ENCODE measurements at places on chromosomes 2 and 18. TPM values are rescaled to one million over a fixed set of nuclear protein-coding genes. Genes with fewer than 3 reads are reported as not detected.

DNA sequence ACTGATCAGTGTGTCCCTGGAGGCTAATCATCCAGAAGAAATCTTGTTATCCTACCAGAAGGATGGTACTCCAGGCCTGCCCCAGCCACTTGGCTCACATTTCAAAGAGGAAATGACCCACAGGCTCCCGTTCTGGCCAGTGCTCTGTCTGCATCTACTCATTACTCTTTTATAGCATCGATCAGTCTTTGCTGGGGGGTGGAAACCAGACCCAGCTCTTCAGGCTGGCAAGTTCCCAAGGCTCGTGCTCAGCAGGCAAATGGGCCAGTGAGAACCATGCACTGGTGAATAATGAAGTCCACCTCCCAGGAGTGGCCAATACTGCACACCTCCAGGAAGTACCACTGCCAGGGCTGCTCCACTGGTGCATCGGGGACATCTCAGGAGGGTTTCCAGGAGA lies 38.8 kb downstream of the DNER start:
- DNase-seq = no peak

DNA sequence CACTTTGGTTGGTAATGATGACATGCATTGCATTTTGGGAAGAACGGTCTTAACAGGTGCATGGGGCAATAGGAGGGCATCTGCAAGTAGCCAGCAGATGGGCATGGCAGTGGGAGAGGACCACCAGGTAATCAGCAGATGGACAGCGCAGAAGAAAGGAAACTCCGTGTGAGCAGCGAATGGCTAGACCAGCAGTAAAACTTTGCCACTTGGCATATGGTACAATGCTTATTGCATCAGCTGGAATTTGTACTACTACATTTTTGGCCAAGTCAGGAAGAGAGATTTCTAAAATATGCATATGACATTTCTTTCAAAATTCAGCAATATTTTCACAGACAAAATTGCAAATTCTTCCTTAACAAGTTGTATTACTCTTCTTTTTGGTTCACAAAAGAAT lies 768.5 kb downstream of the LRP1B start:
- no peak for DNase-seq

Gene MLPH
- total RNA-seq = not detected

- peak; percentile 46 for DNase-seq
Measured at GRCh38 chr2:10028988-10029874, 14.1 kb upstream of the KLF11 start.

DNA sequence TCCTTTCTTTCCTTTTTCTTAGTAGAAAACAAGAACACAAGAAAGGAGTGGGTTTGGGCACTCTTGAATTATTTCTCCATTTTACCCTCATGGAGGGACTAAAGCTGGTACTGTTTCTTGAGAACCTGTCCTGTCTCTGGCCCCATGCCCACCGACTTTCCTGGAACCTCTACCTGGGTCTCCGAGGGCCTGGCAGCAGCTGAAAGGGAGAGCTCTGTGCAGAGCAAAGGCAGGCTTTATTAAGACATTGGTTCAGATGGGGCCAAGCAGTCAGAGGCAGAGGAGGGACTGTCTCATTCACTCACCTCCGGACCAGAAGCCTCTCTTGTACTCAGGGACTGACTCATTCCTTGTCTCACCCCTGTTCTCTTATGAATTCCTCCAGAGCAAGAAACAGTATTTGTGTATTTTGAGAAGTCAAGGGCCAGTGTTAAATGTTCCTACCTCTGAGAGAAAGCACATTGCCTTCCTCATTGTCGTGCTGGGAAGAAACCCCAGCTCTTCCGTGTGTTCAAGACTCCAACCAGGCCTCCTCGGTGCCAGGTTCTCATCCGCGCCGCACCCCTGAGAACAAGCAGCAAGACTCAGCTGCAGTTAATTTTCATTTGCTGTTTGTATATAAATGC lies 201.9 kb upstream of the NT5C1B start:
- no peak for DNase-seq

DNA sequence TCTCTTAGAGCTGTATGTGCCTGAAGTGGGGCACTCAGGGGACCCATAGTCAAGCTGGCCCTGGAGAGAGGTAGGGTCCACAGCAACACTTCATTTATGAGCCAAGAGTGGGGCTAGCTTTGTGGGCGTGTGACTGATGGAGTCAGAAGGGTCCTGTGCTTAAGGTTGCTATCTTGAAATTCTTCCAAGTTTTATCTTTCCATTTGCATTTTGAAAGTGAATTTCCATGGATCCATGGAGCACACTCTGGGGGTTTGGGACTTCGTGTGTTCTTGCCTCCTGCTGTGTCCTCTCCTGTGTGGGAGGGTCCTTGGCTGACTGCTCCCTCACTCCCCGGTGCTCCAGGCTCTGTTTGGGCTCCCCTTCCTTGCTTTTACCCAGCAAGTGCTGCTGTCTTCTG lies 50.8 kb downstream of the FHOD3 start:
- DNase-seq = no peak

DNA sequence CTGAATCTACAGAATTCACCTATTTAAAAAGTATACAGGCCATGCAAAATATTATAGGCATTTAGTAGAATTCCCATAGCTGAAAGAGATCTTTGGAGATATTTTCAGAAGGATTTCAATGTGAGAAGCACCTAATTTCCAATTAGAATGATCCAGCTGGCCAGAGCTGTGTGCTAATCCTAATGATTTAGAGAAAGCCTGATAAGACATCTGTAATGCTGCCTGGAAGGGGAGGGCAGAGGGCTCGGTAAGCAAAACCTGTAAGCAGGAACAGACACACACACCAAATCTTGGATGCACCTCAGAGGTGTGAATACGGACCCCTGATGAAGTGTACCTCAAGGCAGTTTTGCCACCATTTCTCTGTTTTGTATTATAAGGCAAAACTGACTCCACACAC lies 14.0 kb downstream of the SERTAD2 start:
- no peak for DNase-seq

DNA sequence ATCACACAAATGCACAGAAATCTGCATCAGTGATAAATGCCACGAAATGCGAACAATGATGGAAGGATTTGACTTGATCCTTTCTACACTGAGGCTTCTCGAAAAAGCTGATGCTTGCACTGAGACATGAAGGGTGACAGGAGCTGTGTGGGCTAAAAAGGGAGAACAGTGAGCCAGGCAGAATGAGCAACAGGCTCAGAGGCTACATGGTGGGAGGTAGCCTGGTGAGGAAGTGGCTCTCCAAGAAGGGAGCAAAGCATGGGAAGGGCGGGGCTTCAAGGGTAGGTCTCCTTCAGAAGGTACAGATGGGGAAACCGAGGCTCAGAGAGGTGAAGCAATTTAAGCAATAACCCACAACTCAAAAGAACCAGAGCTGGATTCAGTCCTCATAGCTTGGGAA lies 82.4 kb downstream of the TRIM43 start:
- DNase-seq = no peak

DNA sequence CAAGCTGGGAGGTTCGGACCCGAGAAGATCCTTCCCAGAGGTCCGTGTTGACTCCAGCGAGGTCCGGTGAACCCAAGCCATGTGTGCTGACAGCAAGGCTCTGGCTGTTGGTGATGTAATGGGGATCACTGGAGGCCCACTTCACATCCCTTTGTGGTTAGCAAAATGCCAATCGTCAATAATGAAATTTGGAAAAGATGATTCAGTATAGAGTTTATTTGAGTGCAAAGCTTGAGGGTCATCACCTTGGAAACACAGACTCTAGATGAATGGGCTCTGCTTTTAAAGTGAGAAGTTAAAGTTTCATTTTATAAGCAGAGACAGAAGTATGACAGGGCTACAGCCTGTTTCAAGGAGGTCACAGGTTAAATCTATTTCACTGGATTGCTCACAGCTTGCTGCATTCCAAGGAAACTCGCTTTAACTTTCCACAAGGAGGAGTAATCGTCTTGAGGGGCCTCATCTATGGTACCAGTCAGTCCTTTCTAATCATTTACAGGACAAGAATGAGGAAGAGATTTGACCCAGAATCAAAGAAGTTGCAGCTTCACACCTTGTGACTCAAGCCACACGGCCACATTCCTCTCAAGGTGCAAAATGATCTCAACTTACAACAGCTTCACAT lies 140.5 kb downstream of the TPO start:
- no peak for DNase-seq

- no peak for DNase-seq
Measured at GRCh38 chr18:66734451-66734850, 130.6 kb upstream of the CDH19 start.

DNA sequence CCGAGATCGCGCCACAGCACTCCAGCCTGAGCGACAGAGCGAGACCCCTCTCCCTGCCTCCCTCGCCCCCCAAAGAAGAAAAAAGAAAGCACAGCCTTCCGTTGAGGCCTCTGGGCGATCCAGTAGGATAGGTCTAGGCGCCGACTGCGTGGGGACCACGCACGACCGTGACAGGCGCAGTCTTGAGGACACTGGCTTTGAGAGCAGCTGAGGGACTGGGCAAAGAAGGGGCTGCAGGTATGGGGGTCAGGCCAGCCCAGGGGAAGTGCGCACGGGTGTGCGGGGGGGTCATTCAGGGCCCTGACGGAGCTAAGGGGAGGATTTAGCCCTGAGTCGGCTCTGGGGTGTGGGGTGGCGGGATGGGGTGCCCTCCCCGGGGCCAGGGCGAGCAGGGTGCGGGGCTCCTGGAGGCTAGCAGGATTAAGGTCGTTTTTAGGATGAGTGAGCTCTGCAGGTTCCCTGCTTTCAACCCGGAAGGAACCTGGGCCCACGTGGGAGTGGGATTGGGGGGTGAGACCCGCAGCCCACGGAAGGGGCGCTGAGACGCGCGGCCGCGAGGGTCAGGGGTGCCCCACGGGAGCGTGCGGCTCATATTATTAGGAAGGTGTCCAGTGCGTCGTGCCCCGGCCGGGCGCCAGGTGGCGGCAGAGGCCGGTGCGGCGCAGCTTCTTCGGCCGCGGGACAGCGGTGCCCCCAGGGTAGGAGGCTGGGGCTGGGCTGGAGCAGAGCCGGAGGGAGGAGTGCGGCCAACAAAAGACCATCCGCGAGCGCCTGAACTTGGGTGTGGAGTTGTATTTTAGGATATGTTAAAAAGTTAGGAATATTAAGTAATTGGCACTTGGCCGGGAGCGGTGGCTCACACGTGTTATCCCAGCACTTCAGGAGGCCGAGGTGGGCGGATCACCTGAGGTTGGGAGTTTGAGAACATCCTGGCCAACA lies 20.5 kb upstream of the ZNF236 start:
- no peak for DNase-seq

DNA sequence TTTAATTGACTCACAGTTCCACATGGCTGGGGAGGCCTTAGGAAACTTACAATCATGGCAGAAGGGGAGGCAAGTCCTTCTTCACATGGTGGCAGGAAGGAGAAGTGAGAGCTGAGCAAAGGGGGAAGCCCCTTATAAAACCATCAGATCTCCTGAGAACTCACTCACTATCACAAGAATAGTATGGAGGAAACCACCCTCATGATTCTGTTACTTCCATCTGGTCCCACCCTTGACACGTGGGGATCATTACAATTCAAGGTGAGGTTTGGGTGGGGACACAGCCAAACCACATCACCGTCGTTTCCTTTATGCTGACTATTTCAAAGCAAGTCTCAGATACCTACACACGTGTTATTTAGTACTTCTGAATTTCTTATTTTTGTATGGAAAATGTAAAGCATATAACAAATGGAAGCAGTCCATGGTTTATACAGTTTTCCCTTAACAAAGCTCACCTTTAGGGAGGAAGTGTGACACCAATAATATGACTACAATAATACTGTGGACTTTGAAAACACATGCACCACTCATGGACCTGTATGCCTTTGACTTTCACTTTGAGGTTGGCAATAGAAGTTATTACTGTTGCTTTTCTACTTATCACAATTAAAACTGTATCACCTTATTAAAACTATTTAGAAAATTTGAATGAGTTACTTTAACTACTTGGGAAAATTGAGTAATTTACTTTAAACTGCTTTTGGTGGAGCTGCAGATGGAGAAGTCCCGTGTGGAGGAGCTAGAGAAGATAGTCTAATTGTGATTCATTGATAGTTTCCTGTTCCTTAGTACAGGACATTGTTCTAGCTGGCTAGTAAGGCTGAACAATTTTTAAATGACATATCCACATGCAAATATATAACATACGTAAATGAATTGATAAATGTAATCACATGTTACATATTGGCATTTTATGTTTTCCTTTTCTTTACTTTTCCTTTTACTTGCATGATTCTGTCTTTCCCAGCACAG lies 37.3 kb downstream of the MTCL1 start:
- DNase-seq = no peak

- DNase-seq = no peak
Measured at GRCh38 chr18:79223431-79223830, 154.2 kb downstream of the ATP9B start.

Gene SPAG16
- total RNA-seq = 8.0 TPM

GRCh38 chr2:116979916-116980764 lies 834.4 kb upstream of the DDX18 start:
- DNase-seq = no peak

Gene RNU2-63P
- total RNA-seq = 19.7 TPM

- no peak for DNase-seq
Measured at GRCh38 chr2:134132490-134132857, 121.4 kb upstream of the MGAT5 start.

DNA sequence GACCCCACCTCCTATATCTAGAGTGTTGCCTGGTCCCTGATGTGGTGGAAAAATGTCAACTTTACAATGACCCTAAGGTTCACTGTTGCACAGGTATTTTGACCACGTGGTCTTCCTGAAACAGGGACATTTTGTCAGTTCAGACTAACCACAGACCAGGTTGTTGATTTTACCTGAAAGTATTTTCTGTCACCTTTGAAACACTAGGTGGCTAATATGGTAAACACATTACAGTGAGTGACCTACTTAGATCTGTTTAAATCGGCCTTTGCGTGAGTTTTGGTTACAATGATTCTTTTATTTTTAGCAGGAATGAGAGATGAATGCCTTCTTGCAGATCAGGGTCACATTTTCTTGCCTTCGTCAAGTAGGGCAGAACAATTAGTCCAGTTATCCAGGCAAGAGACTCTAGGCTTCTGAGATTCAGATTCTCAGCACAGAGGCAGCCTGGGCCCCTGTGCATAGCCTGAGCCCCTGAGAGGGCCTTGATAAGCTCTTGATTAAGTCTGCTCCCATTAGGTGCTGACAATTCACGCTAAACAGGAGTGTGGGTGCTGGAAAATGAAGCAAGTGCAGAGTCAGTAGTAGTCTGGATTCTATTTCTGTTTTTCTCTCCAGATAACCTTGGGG lies 226.2 kb downstream of the KCNS3 start:
- DNase-seq = no peak

- no peak for DNase-seq
Measured at GRCh38 chr2:101883860-101884259, 107.9 kb upstream of the IL1R2 start.

Gene SULT1C2
- total RNA-seq = not detected

- no peak for DNase-seq
Measured at GRCh38 chr2:1811971-1812350, 67.6 kb upstream of the PXDN start.

- DNase-seq = no peak
Measured at GRCh38 chr2:86498468-86499260, 57.5 kb downstream of the KDM3A start.

Gene SERPINB7
- not detected for total RNA-seq

Gene CBLN2
- total RNA-seq = not detected

GRCh38 chr2:9030841-9031240 lies 27.4 kb upstream of the MBOAT2 start:
- DNase-seq = no peak

Gene VIL1
- not detected for total RNA-seq

Measured in activated T-helper 2 cell treated with anti-CD3 and anti-CD28 coated beads, Interferon-gamma antibody, Interleukin-2, Interleukin-4, amounts not matched to agents 10 μg/mL and 5 μg/mL and 100 μg/mL, durations not matched to agents 14 hours and 24 hours and 36 hours (primary cell).